ENCODE measurements at places on chromosomes 2 and 18.

GRCh38 chr2:232377841-232378734 lies 463 bp upstream of the ALPP start:
- no peak for DNase-seq

DNA sequence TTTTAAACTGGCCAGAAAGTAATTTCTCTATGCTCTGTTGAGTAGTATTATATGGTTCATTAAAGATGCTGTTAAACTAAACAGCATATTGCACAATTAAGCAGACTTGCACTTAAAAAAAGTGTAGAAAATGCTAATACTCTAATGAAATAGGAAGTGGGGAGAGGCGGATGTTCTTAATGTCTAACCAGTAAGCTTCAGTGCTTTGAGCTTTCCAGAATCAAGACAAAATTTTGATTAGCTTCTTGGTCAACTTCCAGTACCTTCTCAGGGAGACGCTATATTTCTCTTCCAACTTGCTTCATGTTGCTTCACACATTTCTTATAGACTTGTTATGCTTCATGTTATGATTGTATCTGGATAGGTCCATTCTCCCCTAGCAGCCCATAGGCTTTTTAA lies 89.1 kb downstream of the MAP2 start:
- DNase-seq: no peak

- DNase-seq: no peak
These were observed 48.7 kb upstream of the MSH2 start for GRCh38 chr2:47354013-47354847.

DNA sequence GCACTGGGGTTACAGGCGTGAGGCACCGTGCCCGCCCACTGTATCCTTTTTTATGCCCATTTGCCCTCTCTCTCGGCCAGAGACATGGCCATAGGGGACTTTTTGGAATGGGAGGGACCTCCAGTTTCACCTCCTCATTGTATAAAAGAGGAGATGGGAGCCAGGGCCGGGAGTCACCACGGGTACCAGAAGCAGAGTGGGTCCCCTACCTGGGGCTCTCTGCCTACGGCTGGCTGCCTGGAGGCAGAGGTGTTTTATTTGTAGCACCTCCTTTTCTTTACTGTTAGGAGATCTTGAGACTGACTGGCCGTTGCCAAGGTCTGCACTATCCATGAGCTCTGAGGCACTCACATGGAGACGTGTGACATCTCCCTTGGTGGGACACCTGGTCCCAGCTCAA lies 162.8 kb downstream of the LDLRAD4 start:
- DNase-seq: no peak

GRCh38 chr2:70887550-70888246 lies 48.0 kb upstream of the ATP6V1B1 start:
- DNase-seq: no peak

DNA sequence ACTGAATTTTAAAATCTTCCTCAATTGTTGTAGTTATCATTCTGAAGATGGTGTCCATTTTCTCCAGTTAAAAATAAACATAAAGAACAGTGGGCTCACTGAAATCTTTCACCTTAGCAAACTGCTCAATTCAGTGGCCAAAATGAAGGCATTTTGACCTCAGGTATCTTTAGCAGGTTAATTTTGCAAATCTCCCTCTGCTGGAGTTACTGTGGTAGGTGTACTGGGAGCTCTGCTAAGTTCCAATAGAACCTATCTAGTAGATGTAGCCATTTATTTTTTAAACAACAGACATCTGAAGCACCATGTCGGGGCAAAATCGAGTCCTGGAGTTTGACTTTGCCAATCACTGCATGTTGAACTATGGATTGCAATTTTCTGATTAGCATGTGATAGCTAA lies 177.1 kb downstream of the IRS1 start:
- no peak for DNase-seq

GRCh38 chr2:176534798-176535466 lies 265.7 kb downstream of the MTX2 start:
- no peak for DNase-seq

DNA sequence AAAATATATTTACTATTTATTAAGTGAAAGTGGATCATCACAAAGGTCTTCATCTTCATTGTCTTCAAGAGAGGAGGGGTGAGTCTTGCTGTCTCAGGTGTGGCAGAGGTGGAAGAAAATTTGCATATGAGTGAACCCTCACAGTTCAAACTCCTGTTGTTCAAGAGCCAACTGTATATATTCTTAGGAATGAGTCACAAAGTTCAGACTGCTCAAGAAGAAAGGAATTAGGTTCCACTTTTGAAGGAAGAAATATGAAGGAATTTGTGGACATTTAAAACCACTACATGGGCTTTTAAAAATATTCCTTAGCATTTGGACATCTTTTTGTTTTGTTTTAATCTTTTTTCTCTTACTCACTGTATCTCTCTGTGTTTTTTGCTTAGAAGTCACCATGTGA lies 212.6 kb downstream of the INSIG2 start:
- DNase-seq: no peak

DNA sequence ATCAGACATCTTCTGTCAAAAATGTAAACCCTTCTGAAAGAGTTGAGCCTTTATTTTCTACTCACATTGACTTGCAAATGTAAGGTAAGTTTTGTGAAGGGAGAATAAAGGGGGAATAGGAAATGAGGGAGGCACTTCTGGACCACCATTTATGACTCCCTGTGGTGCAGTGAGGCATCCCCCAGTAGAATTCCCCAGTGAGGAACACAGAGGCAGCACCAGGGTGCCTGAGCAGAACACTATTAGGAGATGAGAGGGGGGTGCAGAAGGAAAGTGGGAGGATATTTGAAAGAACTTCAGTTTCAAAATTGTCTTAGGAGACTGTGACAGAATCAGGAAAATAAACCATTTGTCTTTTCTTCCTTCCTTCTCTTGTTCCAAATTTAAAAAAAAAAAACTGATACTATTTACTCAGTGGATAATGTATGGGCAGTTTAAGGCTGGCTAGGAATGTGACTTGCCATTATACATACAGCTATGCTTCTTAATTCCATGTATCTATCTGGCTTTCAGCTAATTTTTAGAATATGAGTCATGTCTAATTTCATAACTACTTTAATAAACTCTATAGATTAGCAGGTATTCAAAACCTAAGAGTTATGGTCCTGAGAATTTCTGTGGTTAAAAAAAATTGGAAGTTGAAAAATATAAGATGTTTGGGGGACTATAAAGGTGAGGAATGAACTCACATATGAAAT lies 478.1 kb upstream of the CHAC2 start:
- no peak for DNase-seq

DNA sequence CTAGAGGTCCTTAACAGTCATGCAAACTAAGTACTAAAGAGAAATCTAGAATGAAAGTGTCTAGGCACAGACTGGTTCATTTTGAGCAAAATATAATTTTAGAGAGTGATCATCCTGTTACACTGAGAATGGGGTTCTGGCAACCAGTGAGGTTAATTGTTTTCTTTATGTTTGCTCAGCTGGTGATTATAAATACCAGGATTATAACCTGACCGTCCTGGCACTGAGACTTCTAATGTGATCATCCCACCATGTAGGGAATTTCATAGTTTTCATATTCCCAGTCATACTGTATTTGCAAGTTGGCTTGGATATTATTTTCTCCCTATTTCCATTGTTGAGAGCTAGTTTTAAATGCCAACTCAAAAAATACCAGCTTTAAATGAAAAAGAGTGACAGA lies 852.5 kb upstream of the LRATD1 start:
- DNase-seq: no peak

- no peak for DNase-seq
These were observed 70.1 kb downstream of the EDAR start for GRCh38 chr2:108918941-108919341.

GRCh38 chr2:218744615-218745014 lies 34.0 kb downstream of the TTLL4 start:
- no peak for DNase-seq

GRCh38 chr2:192314800-192315481 lies 120.2 kb upstream of the TMEFF2 start:
- no peak for DNase-seq

DNA sequence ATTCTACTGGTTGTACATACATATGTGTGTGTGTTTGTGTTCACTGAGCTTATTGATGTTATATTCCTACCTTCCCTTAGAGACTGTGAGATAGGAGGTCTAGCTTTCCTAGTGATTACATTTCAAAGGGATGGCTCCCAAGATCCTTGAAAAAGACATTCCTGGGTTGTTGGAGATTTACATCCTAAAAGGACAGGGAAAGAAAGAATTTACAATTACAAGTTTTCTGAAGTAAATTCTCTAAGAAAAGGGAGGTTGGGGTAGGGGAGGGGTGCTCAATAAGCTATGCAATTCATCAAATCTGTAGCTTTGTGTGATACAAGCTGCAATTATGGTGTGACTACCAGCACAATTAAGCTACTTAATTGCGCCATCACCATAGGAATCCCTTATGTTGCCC lies 284.3 kb downstream of the NUP35 start:
- DNase-seq: no peak

DNA sequence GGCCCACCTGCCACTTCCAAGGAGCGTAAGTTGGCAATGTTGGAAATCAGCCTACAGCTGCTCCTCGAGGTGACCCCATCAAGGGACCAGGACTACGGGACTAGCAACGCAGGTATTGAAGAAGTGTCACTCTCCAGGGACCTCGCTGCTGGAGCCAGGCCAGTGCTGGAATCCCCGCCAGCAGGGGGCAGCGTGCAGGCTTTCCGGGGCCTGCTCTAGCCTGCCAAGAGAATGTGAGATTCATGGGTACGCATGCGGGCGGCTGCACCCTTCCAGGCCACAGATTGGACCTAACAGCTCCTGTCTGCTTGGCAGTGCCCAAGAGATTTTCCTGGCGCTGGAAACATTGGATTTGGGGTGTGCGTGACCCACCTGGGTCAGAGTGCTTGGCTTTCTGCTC lies 182.8 kb upstream of the RAB12 start:
- no peak for DNase-seq

DNA sequence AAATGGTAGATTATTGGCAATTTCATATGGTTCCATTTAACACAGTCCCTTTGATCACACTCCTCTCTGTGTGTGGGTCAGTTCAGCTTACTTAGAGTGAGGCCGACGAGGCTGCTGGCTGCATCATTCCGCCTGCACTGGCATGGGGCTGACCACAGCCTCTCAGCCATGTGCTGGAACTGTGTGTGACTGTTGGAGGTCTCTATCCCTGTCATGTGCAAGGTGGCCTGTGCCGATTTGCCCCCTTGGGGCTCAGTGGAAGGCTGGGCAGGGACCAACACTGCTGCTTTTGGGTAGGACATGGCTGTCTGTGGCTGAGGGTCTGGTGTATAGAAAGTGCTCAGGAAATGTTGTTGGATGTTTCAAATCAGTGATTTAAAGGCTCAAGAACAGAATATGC lies 454.0 kb upstream of the HS6ST1 start:
- DNase-seq: no peak

- DNase-seq: no peak
These were observed 9.6 kb downstream of the CYB5A start for GRCh38 chr18:74281980-74282754.

Data from activated CD4-positive, alpha-beta T cell treated with anti-CD3 and anti-CD28 coated beads, Interleukin-2, amount 50 U/mL, for 24 hours (primary cell).